Upper lobe of left lung (tissue), 6 donors: ENCODE measurements at places on chromosomes 4 and X. TPM values are rescaled to one million over a fixed set of nuclear protein-coding genes. Genes with fewer than 3 reads are reported as not detected.

The ARL9 gene
- total RNA-seq: 0.17 TPM

DNA sequence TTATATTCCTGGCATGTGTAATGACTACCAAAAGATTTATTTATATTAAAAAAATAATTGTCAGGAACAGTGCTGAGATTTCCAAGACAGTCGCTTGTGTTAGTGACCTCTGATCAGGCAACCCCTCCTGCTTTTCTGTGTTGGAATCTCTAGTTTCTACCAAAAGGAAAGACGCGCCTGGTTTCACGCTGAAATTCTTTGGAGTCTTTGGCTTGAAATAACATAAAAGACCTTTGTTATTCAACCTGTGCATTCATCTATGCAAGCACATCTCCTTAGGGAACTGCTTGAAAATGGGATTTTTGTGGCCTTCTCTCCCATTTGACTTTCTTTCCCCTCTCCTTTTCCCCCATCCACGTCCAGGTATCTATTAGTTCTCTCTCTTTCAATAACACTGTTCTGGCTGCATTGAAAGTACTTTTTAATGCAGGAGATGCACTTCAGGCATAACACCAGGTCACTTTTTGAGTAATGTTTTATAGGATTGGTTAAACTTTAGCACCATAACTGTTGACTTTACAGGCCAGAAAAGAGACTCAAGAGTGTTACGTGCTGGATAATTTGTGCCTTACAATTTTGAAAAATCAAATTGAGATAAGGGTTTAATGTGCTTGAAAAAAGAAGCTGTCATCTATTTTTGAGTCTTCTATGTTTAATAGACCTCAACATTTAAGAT is 172.7 kb downstream of the GPAT3 start:
- H3K27me3 ChIP-seq: no peaks in the 10 kb centered on the region
- no peak overlapping the region for H3K4me3 ChIP-seq
- no peak for DNase-seq
- H3K27ac ChIP-seq: no peak overlapping the region

GRCh38 chrX:21528076-21528475 is 130.1 kb downstream of the KLHL34 start:
- no peaks in the 10 kb centered on the region for H3K27me3 ChIP-seq
- H3K4me1 ChIP-seq: no peaks in the 10 kb centered on the region
- DNase-seq: no peak
- no peaks in the 10 kb centered on the region for H3K36me3 ChIP-seq
- no peak overlapping the region for H3K4me3 ChIP-seq

DNA sequence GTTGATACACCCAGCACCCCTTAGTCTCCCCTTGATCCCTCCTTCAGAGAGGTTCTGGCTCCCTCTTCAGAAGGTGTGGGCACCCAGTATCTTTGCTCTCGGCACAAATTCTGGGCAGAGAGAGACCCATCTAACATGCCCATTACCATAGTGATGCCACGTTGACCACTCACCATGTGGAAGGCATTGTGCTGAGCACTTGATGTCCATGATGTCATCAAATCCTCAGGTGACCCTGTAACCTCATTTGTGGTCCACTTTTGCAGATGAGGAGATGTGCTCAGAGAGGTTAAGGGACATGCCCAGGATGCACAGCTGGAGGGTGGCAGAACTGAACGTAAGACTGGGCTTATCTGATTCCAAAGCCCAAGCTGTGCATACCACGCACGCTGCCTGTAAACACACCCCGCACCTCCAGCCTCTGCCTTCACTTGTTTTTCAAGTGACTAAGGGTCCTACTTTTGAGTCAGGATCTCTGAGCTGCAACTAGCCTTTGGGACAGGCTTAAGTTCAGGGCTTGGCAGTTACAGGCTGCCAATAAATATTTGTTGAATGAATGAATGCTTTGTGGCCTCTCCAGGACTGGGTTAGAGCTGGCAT is 55.2 kb downstream of the HTRA3 start:
- peaks cover 4% of the 10 kb centered on the region for H3K4me1 ChIP-seq
- H3K27me3 ChIP-seq: no peaks in the 10 kb centered on the region
- no peak overlapping the region for H3K4me3 ChIP-seq
- no peaks in the 10 kb centered on the region for H3K36me3 ChIP-seq
- no peak overlapping the region for H3K27ac ChIP-seq

- H3K36me3 ChIP-seq: no peaks in the 10 kb centered on the region
- H3K27ac ChIP-seq: no peak overlapping the region
- H3K27me3 ChIP-seq: no peaks in the 10 kb centered on the region
- no peak overlapping the region for H3K4me3 ChIP-seq
- no peaks in the 10 kb centered on the region for H3K4me1 ChIP-seq
Observed at GRCh38 chr4:73682508-73682907, 57.9 kb upstream of the CXCL8 start.

DNA sequence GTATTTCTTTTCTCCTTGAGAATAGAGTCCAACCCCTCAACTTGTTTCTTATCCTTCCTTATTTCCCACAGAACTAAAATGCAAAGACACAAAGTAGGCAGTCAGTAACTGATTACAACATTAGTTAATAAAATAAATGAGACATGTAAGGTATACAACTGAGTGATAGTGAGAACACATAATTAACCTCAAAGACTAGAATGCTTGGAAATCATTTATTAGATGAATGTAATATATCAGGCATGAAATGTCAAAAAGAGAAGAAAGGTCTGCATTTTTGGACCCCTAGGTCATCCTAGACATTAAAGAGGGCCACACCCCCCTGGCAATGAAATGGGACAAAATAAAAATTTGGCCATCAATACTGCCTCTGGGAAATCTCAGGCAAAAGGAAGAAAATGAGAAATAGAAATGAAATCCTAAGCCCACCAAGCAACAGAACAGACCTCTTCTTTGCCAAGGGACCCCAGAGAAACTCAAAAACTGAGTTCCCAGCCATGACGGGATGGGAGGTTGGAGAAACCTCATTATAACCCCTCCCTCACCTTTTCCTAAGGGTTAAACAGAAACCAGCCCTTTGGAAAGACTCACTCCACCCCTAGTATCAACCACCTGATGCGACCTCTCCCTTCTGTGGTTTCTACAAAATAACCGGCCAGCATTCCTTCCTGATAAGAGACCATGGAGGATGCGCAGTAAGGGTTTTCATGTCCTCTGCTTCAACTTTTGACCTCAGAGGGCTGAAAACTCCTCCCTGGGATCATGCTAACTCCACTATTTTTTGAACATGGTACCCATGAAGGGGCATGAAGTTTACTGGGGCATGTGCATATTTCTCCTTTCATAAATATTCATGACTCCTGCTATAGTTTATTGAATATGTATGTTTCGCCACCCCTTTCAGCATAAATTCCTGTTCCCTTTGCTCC is 90.0 kb upstream of the EXOC1L start:
- no peak overlapping the region for H3K27ac ChIP-seq
- no peaks in the 10 kb centered on the region for H3K36me3 ChIP-seq
- DNase-seq: no peak
- H3K4me3 ChIP-seq: no peak overlapping the region
- H3K4me1 ChIP-seq: no peaks in the 10 kb centered on the region
